Renal cortex interstitium (tissue), 15 donors: ENCODE measurements at places on chromosomes 12 and 14.

GRCh38 chr14:64763085-64763782, 59.0 kb downstream of the PLEKHG3 start:
- no peak for DNase-seq

- no peak for DNase-seq
Observed at GRCh38 chr14:103260629-103261124, 73.4 kb upstream of the EIF5 start.

DNA sequence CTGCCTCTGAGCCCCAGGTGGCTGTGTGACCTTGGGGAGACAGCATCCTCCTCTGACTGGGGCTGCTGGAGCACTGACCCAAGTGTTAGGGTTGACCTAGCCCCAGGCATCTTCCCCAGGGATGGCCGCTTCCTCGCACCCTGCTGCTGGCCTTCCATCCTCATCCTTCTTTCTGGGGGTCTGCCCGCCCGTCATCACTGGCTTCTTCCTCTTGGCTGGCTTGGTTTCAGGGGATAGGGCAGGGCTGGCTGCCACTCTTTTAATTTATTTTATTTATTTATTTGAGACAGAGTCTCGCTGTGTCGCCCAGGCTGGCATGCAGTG, 3.5 kb downstream of the TEDC1 start:
- no peak for DNase-seq

GRCh38 chr12:108271951-108272872, 66.9 kb downstream of the CMKLR1 start:
- no peak for DNase-seq

GRCh38 chr12:6198556-6198955, 1.6 kb upstream of the CD9 start:
- no peak for DNase-seq
